ENCODE measurements at places on chromosomes 5 and 9. TPM values are rescaled to one million over a fixed set of nuclear protein-coding genes. Genes with fewer than 3 reads are reported as not detected.

The STK32A gene
- polyA plus RNA-seq: 9.5 TPM

The FSTL4 gene
- 2.6 TPM for polyA plus RNA-seq

The PCDHB16 gene
- polyA plus RNA-seq: 0.72 TPM

The CTSV gene
- 0.16 TPM for polyA plus RNA-seq

The IL3 gene
- not detected for polyA plus RNA-seq
